ENCODE measurements at places on chromosomes 6 and 20.
A peak's percentile ranks its signal among the peaks of the same experiment; 100 is the strongest.

- no peak for DNase-seq
Measured at GRCh38 chr6:74597266-74597665, 608.6 kb downstream of the COL12A1 start.

GRCh38 chr6:56005426-56005825 is 130.0 kb upstream of the BMP5 start:
- DNase-seq: no peak

DNA sequence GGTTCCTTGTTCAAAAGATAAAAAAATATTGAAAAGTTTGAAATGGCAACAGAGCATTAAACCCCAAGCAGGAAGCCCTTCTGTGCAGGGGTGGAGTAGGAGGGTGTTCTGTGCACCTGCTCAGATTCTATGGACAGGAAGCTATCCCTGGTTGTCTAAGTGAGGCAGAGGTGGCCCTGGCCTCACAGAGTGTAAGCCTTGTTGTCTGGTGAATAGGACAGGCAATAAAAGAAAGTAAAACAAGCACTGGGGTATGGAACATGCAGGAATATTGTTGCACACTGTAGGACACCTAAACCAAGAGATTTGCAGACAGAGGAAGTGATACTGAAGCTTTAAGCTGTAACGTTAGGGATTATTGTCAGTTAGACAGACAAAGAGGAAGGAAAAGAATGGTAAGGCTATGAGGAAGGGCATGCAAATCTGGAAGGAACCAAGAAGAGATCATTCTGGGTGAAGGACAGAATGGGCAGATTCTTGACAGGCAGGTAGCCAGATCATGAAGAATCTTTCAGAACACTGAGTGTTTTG is 66.8 kb downstream of the TBC1D7 start:
- DNase-seq: no peak

DNA sequence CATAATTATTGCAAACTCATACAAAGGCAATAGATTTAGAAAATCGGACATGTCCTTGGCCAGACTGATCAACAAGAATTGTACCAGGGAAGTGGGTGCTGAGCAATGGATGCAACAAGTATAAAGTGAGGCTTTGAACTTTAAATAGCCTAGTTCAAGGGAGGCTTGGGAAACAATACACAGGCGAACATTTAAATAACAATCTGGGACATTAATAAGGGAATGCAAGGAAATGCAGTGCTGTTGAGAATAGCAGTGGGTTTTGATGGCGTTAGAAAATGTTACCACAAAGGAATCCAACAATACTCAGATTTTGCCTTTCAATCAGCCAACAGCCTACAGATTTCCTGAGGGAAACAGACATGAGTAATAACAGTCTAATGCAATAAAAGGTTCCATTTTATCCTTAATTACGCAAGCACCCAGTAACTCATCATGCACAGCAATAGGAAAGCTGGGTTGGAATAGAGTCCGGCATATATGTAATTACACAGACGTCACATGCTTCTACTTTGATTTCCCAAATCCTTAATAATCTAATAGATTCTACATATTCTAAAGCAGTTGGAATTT is 134.6 kb downstream of the PHACTR1 start:
- DNase-seq: no peak

GRCh38 chr6:90021711-90022110 is 127.4 kb downstream of the GJA10 start:
- DNase-seq: peak; percentile 55

DNA sequence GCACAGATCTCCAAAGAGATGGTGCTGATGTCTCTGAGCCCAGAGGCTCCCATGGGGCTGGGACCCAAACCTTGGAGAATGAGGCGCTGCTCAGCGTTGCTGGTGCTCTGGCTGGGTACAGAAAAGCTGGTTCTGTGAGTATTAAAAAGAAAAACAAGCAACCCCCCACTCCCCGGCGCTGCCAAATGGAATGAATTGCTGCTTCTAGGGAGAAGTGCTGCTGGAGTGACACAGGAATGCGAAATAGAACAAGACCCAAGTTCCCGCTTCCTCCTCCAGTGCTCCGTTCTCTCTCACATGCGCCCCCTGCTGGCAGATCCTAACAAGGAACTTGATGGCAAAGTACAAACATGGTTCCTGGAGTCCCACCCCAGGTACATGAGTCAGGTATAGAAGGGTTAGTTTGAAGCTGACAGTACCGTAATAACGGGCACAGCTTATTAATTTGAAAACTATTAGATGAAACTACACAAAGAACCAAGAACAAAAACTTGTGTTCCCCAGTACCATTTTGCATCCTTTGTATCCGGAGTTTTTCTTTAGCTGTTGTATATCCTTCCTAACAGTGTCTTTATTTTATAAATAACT is 2.1 kb upstream of the DDX27 start:
- peak; percentile 86 for DNase-seq

DNA sequence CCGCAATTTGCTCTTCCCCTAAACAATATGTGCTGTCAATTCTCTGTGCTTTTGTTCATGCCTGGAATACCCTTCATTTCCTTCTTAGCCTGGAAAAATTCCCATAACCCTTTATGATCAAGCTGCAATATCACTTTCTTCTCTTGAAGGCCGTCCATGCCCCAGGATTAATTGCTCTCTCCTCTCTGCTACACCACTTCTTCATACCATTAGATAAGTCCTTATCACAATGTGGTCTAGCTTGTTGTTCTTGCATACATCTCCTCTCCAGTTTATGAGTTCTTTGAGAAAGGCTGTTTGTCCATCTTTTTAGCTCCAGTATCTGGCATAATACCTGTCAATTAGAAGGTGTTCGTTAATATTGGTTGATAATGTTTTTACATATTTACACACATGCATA is 111.2 kb upstream of the SAMD5 start:
- DNase-seq: no peak

DNA sequence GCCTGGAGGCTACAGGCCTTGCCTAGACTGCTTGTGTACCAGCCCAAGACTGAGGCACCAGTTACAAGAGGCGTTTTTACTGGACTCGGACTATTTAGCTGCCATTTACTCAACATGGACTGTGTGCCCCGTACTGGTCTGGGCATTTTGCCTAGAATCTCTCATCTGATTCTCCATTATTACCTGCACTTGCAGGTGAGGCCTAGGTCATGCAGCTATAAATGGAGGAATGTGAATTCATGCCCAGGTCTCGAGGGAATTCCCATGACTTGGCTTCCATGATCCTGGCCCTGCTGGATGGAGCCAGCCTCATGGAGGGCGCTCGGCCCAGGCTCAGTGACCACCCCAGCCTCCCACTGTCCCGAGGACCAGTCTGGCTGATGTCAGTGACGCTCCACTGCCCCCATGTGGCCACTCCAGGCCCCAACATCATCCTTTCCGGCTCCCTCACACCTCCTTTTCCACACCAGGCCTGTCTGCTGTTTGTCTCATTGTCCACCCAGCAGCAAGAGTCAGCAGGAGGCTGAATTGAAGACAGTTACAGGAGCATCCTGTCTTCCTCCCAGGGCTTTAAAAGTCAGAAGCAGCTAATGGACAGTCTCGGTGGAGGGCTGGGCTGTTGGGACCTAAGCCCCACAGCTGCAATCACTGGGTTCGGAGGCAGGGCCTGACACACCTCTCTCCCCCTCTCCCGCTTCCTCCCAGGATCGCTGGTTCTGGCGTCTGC is 8.7 kb downstream of the MMP24OS start:
- peak; percentile 35 for DNase-seq

- DNase-seq: no peak
Measured at GRCh38 chr6:112173221-112173804, 81.1 kb downstream of the LAMA4 start.

Data from NCI-H345 (cell line).